Amniotic stem cell (primary cell): ENCODE measurements at places on chromosomes 3 and 15.

GRCh38 chr3:159913712-159914414 is 74.8 kb upstream of the IL12A start:
- no peak for DNase-seq

DNA sequence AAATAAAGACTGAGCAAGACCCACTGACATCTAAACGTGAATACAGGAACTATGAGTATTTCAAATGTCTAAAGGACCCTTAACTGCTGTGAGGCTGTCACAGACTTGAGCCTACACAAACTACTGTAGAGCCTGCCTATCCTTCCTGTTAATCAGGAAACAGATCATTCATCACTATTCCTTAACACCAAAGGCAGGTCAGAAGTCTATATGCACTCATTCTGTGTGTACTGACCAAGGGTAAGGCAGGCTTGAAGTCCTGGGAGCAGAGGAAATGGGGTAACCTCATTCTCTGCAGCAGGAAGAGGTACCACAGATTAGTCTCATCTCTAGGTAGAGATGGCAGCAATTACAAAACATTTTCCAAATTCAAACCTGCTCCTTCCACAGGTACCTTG is 30.7 kb downstream of the NPTN start:
- no peak for DNase-seq

DNA sequence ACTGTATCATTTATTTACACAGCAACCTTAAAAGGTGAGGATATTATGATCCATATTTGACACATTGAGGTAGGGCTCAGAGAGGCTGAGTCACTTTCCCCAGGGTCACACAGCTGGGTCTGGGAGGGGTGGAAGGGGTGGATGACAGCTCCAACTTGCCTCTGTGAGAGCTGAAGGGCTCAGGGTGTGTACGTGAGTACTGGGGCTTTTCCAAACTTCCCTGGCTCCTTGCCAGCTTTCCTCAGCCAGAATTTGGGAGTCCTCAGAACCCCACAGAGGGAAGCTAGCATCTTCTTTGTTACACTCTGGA is 58.3 kb upstream of the SLC6A11 start:
- DNase-seq, result no peak

GRCh38 chr3:179603321-179603720 is 1.1 kb downstream of the MRPL47 start:
- no peak for DNase-seq

DNA sequence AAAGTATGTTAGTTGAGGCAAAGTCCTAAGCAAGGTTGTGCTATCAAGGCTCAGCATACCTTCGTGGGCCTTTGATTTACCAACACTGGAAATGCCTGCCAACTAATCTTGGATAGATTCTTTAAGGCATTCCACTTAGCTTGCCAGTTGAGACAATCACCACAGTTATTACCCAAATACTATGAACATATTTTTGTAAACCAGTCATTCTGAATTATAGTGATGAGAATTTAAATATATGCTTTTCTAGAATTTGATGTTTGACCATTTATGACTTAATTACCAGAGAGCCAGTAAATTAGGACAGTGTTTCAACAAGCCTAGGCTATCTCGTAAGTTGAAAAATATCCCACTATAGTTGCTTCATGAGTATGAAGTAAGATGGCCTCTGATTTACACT is 15.5 kb downstream of the TRIM59 start:
- DNase-seq, result peak; percentile 22

DNA sequence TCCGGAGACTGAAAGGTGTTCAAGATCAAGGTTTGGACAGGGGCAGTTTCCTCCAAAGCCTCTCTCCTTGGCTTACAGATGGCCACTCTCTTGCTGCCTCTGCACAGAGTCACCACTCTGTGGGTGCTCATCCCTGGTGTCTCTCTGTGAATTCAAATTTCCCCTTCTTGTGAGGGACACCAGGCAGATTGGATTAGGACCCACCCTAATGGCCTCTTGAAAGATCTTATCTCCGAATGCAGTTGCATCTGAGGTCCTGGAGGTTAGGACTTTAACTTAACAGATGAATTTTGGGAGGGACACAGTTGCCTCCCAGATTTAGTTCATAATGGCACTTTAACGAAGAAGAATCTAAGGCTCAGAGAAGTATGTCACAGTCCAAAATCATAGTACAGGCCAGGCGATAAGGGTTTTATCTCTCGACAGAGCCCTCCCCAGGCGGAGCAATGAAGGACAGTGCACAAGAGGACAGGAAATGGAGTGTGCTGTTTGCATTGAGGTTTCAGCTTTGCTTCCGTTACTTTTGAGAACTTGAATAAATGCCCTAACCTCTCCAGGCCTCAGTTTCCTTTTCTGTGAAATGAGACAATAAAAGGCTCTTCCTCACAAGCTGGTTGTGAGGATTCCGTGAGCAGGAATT is 38.9 kb upstream of the KIF23 start:
- no peak for DNase-seq

- no peak for DNase-seq
Measured at GRCh38 chr3:127260826-127261555, 26.9 kb downstream of the PRR20G start.

GRCh38 chr3:187740421-187741399 is 4.6 kb downstream of the BCL6 start:
- no peak for DNase-seq

GRCh38 chr15:59689626-59690236 is 611 bp upstream of the BNIP2 start:
- DNase-seq, result no peak

GRCh38 chr15:31340047-31340446 is 13.4 kb downstream of the KLF13 start:
- DNase-seq, result no peak

DNA sequence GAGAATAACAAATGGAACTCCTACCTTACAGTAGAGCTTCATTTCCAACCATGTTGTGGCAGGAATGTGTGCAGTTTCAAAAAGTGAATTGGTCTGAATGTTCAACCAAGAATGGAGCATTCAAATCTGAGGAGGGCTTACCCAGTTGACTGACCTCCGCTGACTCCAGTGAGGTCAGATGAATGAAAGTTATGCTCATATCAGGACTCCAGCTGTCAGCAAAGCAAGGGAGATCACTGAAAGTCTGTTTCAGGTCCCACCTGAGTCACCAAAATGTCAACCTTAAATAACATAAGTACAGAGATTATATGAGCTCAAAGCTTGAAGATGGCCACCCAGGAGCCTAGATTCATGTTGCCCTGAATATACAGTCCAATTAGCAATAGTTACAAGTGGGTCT is 473.5 kb downstream of the RBMS3 start:
- DNase-seq, result no peak

- DNase-seq, result no peak
Measured at GRCh38 chr3:54008099-54008498, 114.3 kb upstream of the CACNA2D3 start.

GRCh38 chr15:75436881-75437280 is 14.6 kb downstream of the SIN3A start:
- no peak for DNase-seq

DNA sequence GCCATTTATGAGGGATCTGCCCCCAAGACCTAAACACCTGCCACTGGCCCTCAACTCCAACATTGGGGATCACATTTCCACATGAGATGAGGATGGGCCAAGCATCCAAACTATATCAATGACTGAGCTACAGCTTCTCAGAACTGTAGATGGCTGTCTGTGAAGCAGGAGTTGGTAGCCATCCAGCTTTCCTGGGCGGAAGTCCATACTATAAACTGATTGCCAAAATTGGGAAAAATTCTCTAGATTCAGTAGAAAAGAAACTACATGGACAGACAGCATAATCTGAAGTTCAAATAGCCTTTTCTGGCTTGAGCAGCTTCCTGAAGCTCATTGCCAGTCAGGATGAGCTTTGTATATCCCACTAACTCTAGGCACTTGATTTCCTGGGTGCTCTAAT is 214.7 kb upstream of the ZBTB20 start:
- DNase-seq, result no peak

GRCh38 chr15:40926659-40927494 is 2.3 kb upstream of the DLL4 start:
- DNase-seq, result no peak

DNA sequence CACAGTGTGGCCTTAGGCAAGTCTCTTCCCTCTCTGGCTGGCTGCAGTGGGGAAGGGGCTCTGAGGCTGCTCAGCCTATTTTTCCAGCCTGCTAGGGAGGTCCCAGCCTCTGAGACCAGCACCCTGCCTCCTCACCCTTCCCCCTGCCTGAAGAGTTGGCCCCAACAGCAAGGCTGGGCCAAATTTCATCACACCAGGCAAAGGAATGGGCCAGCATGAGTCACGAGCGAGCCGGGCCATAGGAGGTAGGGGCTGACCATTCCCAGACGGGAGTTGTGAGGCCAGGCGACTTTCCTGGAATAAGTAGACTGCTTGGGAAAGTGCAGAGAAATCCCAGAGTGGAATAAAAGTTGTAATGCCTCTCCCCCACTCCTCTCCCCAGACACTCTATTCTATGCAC is 5.7 kb upstream of the FBLN2 start:
- peak; percentile 50 for DNase-seq

GRCh38 chr3:60746695-60747416 is 504.4 kb downstream of the FHIT start:
- DNase-seq, result no peak

- DNase-seq, result no peak
Measured at GRCh38 chr3:82132210-82133069, 371.0 kb upstream of the GBE1 start.

- DNase-seq, result no peak
Measured at GRCh38 chr3:11272906-11273574, 843 bp downstream of the ATG7 start.

DNA sequence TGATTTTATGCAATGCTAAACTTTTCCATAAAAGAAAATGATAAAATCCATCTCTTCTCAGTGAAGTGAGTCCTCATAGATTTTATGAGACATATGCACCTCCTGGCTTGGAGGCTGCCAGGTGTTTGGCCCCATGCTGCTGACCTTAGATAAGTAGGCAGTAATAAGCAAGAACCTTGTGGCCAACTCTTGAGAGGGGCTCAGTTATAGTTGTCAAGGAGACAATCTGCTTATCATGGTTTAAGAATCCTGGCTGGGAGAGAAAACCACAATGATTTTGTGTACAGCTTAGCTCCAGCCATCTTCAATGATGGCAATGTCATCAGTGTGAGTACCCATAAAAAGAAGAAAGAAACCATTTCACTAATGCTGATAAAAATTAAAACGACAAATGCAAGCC is 252.1 kb downstream of the CPNE4 start:
- DNase-seq, result no peak

- no peak for DNase-seq
Measured at GRCh38 chr3:154384479-154384878, 45.5 kb downstream of the GPR149 start.

- no peak for DNase-seq
Measured at GRCh38 chr15:69172847-69173246, 12.4 kb downstream of the GLCE start.

GRCh38 chr15:90917569-90917968 is 14.5 kb downstream of the MAN2A2 start:
- DNase-seq, result no peak

DNA sequence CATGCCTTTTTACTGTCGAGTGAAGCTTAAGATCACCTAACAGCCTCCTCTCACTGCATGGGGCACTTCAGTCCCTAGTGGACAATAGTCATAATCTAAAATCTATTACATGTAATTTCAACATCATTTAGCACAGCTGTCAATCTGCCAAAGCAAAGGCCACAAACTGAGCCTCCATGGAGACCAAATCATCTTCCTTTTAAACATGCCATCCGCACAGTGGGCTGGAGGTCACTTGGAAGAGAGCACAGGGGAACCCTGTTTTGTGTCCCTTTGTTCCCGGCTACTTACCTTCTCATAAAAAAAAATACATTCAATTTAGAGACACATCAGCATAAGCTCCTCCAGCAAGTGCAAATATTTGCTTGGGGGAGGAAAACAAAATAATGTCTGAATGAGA is 167.3 kb downstream of the SQOR start:
- DNase-seq, result no peak

DNA sequence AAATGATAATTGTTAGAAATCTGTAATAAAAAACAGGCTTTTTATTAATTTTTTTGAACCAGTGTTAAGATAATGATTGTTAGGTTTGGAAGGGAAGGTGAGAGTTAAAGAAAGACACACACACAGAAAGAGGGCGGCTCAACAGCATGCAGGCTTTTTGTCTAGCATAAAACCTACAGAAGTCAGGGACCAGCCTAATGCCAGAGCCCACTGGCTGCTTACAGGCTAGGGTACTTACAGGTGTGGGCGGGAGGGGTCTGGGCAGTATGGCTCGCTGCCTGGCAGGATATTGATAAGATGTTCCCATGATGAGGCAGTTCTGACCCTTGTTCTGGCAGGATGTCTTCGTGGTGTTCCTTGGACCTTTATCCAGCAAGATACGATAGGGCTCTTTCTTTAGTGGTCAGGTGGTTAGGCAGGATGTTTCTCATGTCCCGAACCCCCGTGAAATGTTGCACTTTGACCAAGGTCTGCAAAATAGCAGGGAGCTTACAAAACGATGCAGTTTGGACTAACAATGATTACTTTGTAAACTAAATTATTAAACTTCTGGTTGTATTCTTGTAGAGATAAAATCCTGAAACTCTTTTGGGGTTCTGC is 84.7 kb downstream of the DCUN1D1 start:
- DNase-seq, result no peak

GRCh38 chr3:175486255-175486654 is 627.1 kb downstream of the NAALADL2 start:
- DNase-seq, result no peak

DNA sequence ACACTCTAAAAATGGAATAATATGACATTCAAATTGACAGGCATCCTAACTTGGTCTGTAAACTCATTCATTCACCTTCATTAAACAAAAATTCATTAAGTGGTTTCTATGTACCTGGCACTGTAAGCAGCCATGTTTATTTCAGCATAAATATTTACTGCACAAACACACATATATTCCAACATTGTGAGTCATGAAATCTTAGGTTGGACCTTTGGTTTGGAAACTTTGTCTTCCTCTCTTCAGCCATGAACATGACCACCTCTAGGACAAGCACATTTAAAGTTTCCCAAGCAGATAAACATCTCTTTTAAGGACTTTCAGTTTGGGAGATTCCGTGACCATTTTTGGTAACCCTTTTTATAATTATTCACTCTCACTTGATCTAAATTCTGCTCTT is 131.8 kb downstream of the TPRG1 start:
- no peak for DNase-seq

- no peak for DNase-seq
Measured at GRCh38 chr3:152374262-152374990, 105.7 kb downstream of the MBNL1 start.

- DNase-seq, result no peak
Measured at GRCh38 chr3:134675726-134676256, 25.0 kb upstream of the KY start.

DNA sequence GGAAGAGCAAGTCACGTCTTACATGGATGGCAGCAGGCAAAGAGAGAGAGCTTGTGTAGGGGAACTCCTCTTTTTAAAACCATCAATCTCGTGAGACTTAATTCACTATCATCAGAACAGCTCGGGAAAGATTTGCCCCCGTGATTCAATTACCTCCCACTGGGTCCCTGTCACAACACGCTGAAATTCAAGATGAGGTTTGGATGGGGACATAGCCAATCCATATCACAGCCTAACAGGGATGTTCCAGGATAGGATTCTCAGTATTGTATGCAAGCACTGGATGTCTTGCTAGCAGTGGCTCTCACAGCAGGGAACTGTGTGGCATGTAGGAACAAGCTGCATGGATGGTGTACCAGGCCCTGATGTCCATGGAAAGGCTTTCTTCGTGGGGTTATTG is 47.8 kb upstream of the SLC24A5 start:
- DNase-seq, result no peak
